ENCODE measurements at places on chromosomes 3 and 15. TPM values are rescaled to one million over a fixed set of nuclear protein-coding genes. Genes with fewer than 3 reads are reported as not detected.

- peak; percentile 94 for DNase-seq
Observed at GRCh38 chr3:185473290-185473815, 25.5 kb downstream of the TMEM41A start.

- no peak for DNase-seq
Observed at GRCh38 chr15:30997270-30997669, 5.8 kb upstream of the MTMR10 start.

GRCh38 chr3:128307029-128307633, 153.8 kb downstream of the EEFSEC start:
- DNase-seq = peak; percentile 18

- no peak for DNase-seq
Observed at GRCh38 chr3:14660942-14661341, 9.4 kb downstream of the CCDC174 start.

- DNase-seq = no peak
Observed at GRCh38 chr3:131772269-131773026, 262.4 kb downstream of the CPNE4 start.

DNA sequence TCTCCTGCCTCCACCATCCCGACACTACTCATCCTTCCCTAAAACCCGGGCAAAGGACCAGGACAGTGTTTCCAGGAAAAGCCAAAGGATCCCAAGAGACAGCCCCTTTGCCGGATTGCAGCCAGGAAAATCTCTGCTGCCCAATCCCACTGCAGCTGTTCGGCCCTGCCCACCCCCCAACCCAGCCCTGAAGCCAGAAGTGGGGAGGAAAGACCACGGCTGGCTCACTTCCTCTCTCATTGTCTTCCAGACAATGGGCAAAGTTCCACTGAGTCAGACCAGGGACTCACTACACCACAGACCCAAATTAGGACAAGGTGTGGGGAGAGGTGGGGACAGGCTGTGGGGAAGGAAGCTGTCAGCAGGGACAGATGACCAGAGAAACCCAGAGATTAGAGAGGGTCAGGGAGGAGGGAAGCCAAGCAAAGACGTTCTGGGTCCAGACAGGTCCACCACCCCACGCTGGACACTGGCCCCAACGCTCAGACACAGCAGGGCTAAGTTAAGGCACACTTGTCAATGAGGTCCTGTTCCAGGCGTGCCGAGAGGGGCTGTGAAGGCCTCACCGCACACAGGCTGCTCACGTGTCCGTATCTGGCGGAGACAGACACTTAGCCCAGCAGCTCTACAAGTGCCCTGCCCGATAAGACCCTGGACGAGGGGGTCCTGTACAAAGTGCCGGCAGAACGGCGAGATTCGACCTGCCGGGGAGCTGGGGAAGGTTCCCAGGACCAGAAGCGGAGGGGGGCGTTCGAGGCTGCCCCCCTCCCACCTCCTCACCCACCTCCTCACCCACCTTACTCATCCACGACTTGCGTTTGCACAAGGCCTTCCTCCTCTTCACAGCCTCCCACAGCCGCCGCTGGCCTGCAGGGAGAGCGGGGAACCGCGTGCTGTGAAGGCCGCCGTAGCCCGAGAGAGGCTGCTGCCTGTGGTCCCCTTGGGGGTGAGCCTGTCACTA, 21.9 kb downstream of the TNK2 start:
- peak; percentile 50 for DNase-seq

GRCh38 chr3:52524258-52524751, 9.4 kb downstream of the NT5DC2 start:
- no peak for DNase-seq

GRCh38 chr15:51841406-51842040, 12.1 kb downstream of the TMOD3 start:
- no peak for DNase-seq

GRCh38 chr3:128482175-128482574, 10.8 kb downstream of the GATA2 start:
- no peak for DNase-seq

- no peak for DNase-seq
Observed at GRCh38 chr3:77169823-77170222, 129.9 kb downstream of the ROBO2 start.

DNA sequence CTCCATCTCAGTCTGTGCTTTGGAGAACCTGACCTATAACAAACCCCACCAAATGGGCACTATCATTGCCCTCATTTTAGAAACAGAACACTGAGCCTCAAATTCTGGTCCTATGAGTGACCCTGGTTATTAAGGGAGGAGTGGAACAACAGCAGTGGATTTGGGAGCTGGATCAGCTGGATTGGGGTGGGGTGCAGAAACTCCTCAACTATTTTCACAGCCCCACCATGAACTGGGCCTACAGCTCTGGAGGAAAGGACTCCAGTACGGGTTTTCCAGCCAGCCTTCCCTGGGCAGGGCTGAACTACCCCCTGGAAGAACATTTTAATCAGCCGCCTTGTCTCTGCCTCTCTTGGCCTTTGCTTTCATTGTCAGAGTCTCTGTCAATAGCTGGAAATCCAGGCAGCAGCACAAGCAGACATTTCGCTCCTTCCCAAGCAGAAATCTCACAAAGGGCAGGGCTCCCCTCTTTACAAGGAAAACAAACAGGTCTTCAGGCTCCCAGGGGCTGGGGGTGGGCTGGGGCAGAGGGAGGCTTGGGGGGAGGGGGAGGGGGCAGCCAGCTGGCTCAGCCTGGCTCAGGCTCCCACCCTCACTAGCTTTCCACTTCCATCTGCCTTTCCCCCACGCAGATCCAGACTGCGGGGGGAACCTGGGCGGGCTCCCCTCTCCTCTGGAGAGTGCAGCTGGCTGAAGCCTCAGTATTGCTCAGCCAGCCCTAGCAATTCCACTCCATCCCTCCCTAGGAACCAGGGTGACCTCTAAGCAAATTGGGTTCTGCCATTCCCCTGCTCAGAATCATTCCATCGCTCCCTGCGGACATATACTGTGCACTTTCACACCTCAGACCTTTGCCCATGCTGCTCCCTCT, 13.7 kb upstream of the TLE3 start:
- peak; percentile 67 for DNase-seq

DNA sequence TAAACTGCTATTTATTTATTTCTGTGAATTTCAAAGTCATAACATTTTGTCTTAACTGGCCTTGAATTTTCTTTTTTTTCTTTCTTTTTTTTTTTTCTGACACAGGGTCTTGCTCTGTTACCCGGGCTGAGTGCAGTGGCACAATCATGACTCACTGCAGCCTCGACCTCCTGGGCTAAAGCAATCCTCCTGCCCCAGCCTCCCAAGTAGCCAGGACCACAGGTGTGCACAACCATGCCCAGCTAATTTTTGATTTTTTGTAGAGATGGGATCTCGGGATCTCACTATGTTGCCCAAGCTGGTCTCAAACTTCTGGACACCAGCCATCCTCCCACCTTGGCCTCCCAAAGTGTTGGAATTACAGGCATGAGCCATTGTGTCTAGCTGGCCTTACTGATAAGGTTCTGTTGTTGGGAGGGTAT, 77.4 kb upstream of the TNFSF10 start:
- DNase-seq = no peak

DNA sequence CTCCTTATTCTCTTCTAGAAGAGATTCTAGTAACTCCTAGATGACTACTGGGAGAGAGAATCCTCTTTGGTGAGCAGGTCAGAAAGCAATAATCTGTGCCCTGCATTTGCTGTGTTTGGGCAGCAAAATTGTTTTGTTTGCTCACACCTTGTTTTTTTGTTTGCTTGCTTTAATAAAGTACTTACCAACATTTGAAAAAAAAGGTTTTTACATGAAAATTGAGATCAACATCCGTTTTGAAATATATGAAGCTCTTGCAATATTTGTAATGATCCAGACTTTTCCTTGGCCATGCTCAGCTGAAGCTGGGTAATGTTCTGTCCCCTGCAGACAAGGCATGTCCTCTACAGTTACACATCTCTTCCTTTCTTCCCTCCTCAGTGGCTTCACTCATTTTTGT, 62.2 kb downstream of the DIPK2A start:
- DNase-seq = no peak

- DNase-seq = no peak
Observed at GRCh38 chr3:107870943-107871638, 219.7 kb downstream of the CD47 start.

DNA sequence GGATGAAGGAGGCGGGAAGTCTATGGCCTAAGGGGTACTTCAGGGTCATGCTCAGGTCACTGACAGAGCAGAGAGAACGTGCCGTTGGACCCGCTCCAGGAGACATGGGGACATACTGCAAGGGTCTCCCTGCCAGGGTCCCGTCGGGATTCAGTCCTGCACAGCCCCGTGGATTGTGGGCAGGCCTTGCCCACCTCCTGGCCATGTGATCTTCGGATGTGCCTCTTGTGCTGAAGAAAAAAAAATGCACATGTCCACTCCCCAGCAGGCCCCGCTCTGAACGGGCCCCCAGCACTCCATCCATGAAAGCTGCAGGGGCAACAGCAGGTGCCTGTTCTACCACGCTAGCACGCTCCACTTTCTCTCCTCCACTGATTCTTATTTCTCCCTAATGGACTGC, 22.9 kb downstream of the ST8SIA2 start:
- no peak for DNase-seq

- peak; percentile 5 for DNase-seq
Observed at GRCh38 chr3:95134693-95135413, 1072.0 kb downstream of the NSUN3 start.

DNA sequence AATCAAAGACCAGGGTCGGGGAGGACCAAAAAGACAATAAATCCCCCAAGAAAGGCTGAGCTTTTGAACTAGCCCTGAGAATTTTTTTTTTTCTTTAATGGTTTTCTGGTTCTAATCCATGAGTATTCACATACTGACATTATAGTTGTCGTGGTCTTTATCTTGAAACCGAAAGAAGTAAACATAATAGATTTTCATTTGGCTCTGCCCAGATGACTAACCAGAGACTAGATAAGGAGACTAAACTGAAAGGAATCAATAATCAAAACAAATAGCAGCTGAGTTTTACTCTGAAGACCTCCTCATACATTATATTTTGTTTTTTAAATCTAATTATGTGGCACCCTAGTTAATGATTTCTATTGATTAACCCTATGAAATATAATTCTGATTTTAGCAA, 381.4 kb downstream of the CNTN3 start:
- DNase-seq = no peak

- DNase-seq = no peak
Observed at GRCh38 chr3:90056281-90057032, 949.0 kb downstream of the EPHA3 start.

- DNase-seq = no peak
Observed at GRCh38 chr3:97694876-97695275, 69.7 kb upstream of the ARL6 start.

DNA sequence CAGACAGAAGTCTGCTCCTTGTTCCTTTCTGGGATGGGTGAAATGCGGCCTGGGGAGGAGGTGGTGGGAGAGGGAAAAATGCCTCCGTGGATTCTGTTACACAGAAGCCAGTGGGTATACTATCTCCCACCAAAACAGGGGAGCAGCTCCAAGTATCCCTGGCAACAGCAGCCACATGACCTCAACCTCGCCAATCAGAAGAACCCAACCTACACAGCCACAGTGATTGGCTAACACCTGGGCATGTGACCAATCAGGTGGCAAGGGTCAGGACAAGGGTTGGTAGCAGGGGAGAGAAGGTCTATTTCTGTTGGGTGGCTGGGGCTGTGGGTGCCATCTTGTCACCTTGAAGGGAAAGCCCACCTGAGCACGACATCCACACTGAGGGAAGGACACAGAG, 9.1 kb upstream of the ACAD9 start:
- no peak for DNase-seq

DNA sequence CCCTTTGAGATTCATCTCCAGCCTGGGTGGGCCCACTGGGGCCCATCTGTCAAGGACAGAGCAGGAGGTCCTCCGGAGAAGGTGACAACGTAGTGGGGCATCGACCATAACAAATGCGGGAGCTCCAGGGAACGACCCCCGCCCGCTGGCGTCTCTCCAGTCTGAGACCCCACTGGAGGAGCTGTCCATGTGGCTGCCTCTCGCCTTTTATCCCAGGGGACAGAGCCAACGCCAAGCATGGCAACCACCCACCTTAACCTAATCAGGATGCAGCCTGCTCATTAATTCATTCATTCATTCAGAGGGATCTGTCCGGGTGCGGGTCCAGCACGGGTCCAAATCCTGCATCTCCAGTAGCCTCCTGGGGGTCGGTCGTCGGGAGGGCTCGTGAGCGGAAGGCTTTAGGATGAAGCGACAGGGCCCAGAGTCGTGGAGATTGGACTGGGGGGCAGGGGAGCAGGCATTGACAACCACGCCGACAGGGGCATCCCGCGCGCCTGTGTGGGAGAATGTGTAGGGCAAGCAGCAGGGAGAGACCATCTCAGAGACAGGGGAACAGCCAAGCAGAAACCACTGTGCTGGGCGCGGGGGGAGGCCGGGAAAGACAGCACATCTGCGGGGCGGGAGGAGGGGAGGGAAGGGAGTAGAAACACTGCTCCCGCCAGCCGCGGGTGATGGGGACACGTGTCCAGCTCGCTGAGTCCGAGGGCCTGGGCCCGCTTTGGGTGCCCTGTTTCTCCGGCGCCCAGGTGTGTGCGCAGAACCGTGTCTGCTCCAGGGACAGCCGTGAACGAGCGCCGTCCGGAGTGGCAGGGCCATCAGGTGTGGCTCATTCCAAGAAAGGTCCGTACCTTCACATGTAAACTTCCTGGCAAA, 1.9 kb downstream of the PIGZ start:
- no peak for DNase-seq

DNA sequence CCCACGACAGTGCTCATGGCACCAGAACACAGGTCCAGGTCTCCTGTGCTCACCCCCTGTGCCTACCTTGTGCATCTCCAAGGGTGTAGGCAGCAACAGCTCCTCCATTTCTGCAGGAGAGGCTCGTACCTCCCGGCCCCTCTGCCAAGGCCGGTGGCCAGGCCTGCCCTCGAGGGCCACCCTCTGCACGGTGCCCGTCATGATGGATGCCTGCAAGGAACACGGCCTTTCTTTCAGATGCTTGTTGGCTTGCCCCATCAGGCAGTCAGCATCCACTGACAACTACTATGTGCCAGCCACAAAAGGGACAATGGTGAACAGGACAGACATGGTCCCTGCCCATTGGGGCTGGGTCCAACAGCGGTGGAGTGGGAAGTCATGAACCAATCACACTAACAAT, 43.8 kb downstream of the GRIP2 start:
- no peak for DNase-seq

DNA sequence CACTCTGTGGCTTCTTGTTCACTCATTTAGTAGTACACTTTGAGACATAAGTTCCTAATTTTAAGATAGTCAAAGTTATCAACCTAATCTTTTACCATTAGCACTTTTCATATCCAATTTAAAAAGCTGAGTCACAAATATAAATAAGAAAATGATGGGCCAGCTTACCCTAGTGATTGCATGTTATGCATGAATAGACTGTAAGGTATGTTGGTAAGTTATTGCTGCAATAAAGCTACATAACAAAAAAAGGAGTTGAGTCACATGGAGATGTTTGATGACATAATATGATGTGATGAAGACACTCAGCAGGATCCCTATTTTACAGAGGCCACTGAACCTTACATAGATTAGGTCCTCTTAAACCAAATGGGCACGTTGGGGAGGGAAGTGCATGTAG, 161.3 kb downstream of the OCA2 start:
- DNase-seq = no peak

- DNase-seq = peak; percentile 18
Observed at GRCh38 chr15:95459273-95459672, 871.2 kb upstream of the NR2F2 start.

Gene PPP2R3A
- total RNA-seq = 22.5 TPM

Gene CRYGS
- 0.47 TPM for total RNA-seq

Gene GOLGA8R
- total RNA-seq = 0.86 TPM

Gene MCF2L2
- not detected for total RNA-seq

Gene ANXA2
- 2,950 TPM for total RNA-seq

Gene TNIK
- total RNA-seq = 12.7 TPM

Gene TPRG1
- total RNA-seq = 0.42 TPM

Gene ITIH1
- not detected for total RNA-seq

Gene PRSS50
- total RNA-seq = not detected

Gene UBA7
- 46.1 TPM for total RNA-seq

Gene PLA2G4E
- total RNA-seq = not detected

Gene IL1RAP
- 42.6 TPM for total RNA-seq

Gene GOLGA8N
- total RNA-seq = 0.15 TPM
